ENCODE measurements at places on chromosomes 6 and 20.

- DNase-seq, result no peak
- H3K4me1 ChIP-seq, result no peaks in the 10 kb centered on the region
- H3K36me3 ChIP-seq, result no peaks in the 10 kb centered on the region
- no peak overlapping the region for H3K27ac ChIP-seq
These were observed 204.5 kb downstream of the HIVEP2 start for GRCh38 chr6:142740449-142740848.

- H3K27ac ChIP-seq, result no peak overlapping the region
- DNase-seq, result peak; percentile 42
- H3K36me3 ChIP-seq, result no peaks in the 10 kb centered on the region
- H3K4me3 ChIP-seq, result no peak overlapping the region
- peaks cover 32% of the 10 kb centered on the region for H3K27me3 ChIP-seq
These were observed 27.4 kb upstream of the IGF2R start for GRCh38 chr6:159941286-159942113.

DNA sequence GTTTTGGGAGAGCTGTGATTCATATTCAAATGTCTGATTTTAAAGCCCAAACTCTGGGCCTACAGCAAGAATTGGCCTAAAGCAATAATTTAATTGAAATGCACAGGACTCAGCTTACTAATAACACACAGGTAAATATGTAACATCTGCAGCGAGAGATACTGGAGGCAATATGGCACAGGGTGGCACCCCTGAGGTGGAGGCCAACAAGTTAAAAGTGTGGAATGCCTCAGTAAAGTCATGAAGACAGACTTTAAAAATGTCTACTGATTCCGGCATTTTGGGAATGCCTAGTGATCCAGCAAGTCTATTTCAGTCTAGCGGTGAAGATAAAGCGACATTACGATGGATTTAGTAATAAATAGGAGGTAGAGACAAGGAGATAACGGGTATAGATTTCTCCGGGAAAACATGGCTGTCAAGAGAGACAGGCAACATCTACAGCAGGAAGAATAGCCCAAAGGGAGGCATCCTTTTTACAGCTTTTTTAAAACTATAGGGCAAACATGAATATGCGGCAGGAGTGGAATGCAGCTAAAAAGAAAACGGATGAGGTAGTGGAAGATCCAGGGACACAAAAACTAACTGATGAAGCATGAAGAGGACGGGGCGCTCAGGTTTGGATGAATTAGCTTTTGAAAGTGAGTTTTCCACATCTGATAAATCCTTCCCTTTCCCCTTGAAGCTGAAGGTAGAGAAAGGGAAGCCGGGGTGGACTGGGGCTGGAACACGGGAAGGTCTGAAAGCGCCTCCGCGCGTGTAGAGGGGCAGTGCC, 1.2 kb downstream of the NANP start:
- peaks cover 7% of the 10 kb centered on the region for H3K36me3 ChIP-seq
- H3K27ac ChIP-seq, result peak overlapping the region; percentile 79
- H3K27me3 ChIP-seq, result peaks cover 5% of the 10 kb centered on the region
- peaks cover 34% of the 10 kb centered on the region for H3K4me1 ChIP-seq
- peak overlapping the region; percentile 93 for H3K4me3 ChIP-seq
- DNase-seq, result no peak

DNA sequence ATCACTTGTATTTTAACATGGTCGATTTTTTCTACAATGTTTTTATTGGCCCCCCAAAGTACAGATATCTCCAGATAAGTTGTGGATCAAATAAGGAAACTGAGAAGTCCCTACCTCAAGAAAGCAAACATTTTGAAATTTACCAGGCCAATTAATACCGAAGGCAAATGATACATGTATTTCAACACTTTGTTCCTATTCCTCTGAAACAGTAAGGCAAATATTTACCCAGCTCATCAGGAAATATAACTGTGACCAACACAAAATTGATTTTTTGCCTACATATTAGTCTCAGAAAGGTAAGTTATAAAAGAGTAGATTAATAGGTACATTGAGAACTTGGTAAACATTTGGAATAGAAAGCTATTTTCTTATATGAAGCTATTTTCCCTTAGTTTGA, 51.3 kb upstream of the ADGRF5 start:
- H3K4me3 ChIP-seq, result no peak overlapping the region
- H3K4me1 ChIP-seq, result no peaks in the 10 kb centered on the region
- DNase-seq, result no peak

- H3K36me3 ChIP-seq, result peaks cover 6% of the 10 kb centered on the region
- H3K4me3 ChIP-seq, result no peak overlapping the region
- no peak overlapping the region for H3K27ac ChIP-seq
- peaks cover 7% of the 10 kb centered on the region for H3K27me3 ChIP-seq
- peaks cover 17% of the 10 kb centered on the region for H3K4me1 ChIP-seq
- DNase-seq, result no peak
These were observed 5.1 kb downstream of the TMEM63B start for GRCh38 chr6:44132476-44132875.

DNA sequence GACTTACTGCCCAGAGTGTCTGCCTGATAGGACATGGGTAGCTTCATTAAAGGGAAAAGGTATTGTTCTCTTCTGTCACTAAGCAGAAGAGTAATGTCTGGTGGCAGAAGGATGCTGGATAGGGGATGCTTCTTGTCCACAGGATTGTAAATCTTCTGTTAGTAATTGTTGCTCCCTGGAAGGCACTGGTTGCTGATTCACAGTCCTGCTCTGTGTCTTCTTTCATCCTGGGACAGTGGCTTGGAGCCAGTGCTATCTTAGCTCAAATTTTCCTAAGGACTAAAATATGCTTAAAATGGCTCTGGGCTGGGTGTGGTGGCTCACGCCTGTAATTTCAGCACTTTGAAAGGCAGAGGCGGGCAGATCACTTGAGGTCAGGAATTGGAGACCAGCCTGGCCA, 48.0 kb downstream of the SYTL3 start:
- H3K27me3 ChIP-seq, result no peaks in the 10 kb centered on the region
- peaks cover 3% of the 10 kb centered on the region for H3K4me1 ChIP-seq
- H3K36me3 ChIP-seq, result peaks cover 12% of the 10 kb centered on the region
- DNase-seq, result no peak

GRCh38 chr6:31851485-31851832, 11.2 kb downstream of the NEU1 start:
- H3K27ac ChIP-seq, result no peak overlapping the region
- H3K4me1 ChIP-seq, result peaks cover 2% of the 10 kb centered on the region
- H3K4me3 ChIP-seq, result no peak overlapping the region
- DNase-seq, result no peak

DNA sequence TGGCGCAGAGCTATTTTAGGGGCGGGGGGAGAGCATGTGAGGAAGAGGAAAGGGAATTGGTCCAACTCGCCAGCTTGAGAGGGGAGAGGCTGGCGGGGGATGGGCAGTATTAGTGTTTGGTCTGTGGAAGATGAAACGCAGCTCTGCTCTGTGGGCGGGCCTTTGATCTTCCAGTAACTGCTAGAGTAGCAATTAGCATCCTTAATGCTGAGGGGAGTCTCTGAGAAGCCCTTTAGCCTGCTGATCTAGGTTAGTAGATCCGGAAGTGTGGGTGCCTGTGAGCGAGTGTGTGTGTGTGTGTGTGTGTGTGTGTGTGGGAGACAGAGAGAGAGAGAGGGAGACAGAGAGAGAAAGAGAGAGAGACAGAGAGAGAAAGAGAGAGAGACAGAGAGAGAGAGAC, 117.2 kb upstream of the BACH2 start:
- peak; percentile 84 for DNase-seq
- H3K4me3 ChIP-seq, result peak overlapping the region; percentile 48
- peaks cover 4% of the 10 kb centered on the region for H3K27me3 ChIP-seq
- H3K4me1 ChIP-seq, result peaks cover 63% of the 10 kb centered on the region
- H3K36me3 ChIP-seq, result peaks cover 4% of the 10 kb centered on the region

- peaks cover 23% of the 10 kb centered on the region for H3K36me3 ChIP-seq
- peaks cover 26% of the 10 kb centered on the region for H3K4me1 ChIP-seq
These were observed 802 bp downstream of the PEX7 start for GRCh38 chr6:136823128-136823660.

- H3K4me1 ChIP-seq, result peaks cover 87% of the 10 kb centered on the region
- no peak overlapping the region for H3K4me3 ChIP-seq
- H3K36me3 ChIP-seq, result peaks cover 55% of the 10 kb centered on the region
- H3K27ac ChIP-seq, result peak overlapping the region; percentile 87
- no peak for DNase-seq
These were observed 56.0 kb downstream of the NOL4L start for GRCh38 chr20:32528905-32529670.

GRCh38 chr6:107230024-107230423, 114.7 kb upstream of the BEND3 start:
- no peaks in the 10 kb centered on the region for H3K36me3 ChIP-seq
- H3K27me3 ChIP-seq, result no peaks in the 10 kb centered on the region
- no peak overlapping the region for H3K4me3 ChIP-seq
- no peak overlapping the region for H3K27ac ChIP-seq

DNA sequence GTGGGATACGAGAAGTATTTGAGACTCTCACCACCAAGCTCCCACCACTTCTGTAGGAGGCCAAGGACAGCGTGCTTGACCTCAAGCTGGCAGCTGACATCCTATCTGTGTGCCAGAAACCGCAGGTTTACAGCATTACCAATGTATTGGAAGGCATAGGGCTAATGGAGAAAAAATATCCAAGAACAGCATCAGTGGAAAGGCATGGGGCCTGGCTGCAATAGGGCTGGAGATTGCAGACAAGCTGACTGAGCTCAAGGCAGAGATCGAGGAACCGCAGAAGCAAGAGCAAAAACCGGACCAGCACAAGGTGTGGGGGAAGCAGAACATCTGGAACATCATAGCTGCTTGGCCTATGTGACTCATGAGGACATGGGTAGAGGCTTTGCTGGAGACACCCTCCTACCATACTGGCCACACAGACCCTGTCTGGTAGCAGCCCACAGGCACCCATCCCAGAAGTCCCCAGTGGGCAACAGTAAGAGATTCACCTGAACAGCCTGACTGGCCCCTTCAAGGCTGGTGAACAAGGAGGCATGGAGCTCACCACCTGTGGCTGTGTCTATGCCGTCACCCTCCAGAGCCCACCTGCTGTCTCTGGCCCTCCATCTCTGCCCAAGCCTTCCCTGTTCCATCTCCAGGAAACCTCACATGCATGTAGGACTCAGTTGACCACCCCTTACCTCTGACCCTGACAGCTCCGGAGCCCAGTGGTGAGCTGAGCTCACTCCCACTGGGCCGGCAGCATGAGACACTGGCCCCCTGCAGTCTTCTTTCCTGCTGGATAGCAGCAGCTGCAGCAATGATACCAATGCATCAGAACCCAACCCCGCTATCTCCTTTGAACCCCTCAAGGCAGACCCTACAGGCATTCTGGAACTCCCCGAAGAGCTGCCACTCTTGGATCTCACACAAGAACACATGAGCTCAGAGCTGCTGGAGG, 171.1 kb downstream of the KIF6 start:
- H3K36me3 ChIP-seq, result no peaks in the 10 kb centered on the region
- H3K27me3 ChIP-seq, result no peaks in the 10 kb centered on the region
- no peak for DNase-seq
- no peak overlapping the region for H3K4me3 ChIP-seq
- no peaks in the 10 kb centered on the region for H3K4me1 ChIP-seq

GRCh38 chr6:96032661-96033060, 16.9 kb downstream of the FUT9 start:
- H3K27ac ChIP-seq, result no peak overlapping the region
- no peak overlapping the region for H3K4me3 ChIP-seq
- H3K4me1 ChIP-seq, result no peaks in the 10 kb centered on the region
- no peak for DNase-seq
- no peaks in the 10 kb centered on the region for H3K36me3 ChIP-seq
- no peaks in the 10 kb centered on the region for H3K27me3 ChIP-seq

DNA sequence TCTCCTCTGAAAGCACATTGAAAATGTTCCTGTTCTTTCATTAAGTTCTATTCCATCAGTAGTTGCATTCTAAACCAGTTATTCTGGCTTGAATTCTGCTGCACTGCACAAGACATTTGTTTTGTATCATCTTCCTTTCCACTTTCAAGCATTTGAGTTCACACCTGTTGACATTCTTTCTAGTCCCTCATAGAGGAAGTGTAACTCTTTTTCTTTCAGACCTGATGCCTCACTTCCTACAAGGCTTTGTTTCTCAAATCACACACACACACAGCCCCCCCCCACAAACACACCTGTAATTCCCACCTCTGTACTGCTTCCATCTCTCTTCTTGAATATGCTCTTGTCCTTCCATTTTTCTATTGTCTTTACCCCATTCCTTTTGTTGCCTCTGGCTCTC, 50.9 kb downstream of the CCN2 start:
- no peak overlapping the region for H3K4me3 ChIP-seq
- no peaks in the 10 kb centered on the region for H3K36me3 ChIP-seq
- H3K27me3 ChIP-seq, result peaks cover 3% of the 10 kb centered on the region
- no peaks in the 10 kb centered on the region for H3K4me1 ChIP-seq
- H3K27ac ChIP-seq, result no peak overlapping the region
- no peak for DNase-seq

DNA sequence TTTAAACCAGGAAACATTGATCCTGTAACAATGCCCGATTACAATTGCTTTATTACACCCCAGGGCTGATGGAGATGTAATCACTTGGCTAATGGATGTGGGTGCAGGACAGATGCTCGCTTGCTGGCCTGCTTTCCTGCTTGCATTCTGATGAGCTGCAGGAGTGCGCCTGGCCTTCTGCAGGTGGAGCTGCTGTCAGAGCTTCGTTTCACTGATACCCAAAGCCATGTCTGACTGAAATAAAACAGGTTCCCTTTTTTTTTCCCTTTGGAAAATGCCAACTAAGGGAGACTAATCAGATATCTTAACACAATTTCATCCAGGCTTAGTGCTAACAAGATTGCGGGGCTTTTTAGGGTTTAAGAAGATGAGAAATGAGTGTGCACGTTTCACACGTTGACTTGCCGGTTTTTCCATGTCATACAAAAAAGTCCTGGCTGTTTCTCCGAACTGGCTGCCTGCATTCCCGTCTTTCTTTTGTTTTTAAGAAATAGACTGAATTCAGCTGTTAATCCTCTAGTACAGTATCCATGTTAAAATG, 60.7 kb downstream of the VAPB start:
- H3K27me3 ChIP-seq, result no peaks in the 10 kb centered on the region
- H3K27ac ChIP-seq, result no peak overlapping the region
- no peak for DNase-seq
- H3K4me3 ChIP-seq, result no peak overlapping the region

DNA sequence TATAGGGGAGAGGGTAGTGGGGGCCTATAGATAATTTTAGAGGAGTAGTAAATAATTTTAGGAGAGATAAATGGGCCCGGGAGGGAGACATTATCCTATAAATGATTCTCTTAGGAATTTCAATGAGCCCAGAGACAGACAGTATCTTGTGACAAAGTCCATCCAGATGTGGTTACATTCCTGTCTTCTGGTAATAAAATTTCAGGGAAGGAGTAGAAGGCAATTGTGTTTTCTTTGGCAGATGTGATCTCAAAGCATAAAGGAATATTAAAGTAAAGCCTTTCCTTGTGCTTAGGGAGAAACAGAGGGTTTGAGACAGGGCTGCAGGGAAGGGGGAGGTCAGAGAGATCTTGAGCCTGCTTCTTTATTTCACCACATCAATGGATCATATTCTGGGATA, 979.8 kb upstream of the GJE1 start:
- H3K4me3 ChIP-seq, result no peak overlapping the region
- H3K27me3 ChIP-seq, result no peaks in the 10 kb centered on the region
- no peaks in the 10 kb centered on the region for H3K36me3 ChIP-seq
- peak overlapping the region; percentile 29 for H3K27ac ChIP-seq
- H3K4me1 ChIP-seq, result peaks cover 24% of the 10 kb centered on the region

DNA sequence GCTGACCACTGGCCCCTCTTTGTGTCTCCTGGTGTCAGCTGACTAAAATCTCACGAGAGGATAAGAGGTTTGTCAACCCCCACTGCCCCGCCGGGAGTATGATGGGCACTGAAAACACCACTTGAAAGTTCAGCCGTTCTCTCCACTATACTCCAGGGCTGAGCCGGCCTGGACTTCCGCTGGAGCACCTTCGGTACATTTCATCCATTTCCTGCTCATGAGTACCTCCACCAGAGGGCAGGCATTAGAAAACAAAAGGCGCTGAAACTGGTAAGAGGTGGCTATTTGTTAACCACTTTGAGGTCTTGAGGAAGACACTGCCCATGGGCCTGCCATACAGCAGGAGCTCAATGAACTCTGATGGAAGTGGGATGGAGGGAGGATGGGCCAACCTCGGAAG, 17.9 kb upstream of the ANKRD60 start:
- no peak overlapping the region for H3K4me3 ChIP-seq
- H3K4me1 ChIP-seq, result peaks cover 3% of the 10 kb centered on the region
- H3K27me3 ChIP-seq, result no peaks in the 10 kb centered on the region
- peaks cover 39% of the 10 kb centered on the region for H3K36me3 ChIP-seq
